H1 (cell line): ENCODE measurements at places on chromosomes 3 and 15. TPM values are rescaled to one million over a fixed set of nuclear protein-coding genes. Genes with fewer than 3 reads are reported as not detected.

GRCh38 chr3:116056280-116056679 is 389.0 kb downstream of the LSAMP start:
- H3K4me3 ChIP-seq: no peak overlapping the region
- no peaks in the 10 kb centered on the region for H3K36me3 ChIP-seq
- H3K4me1 ChIP-seq: no peaks in the 10 kb centered on the region; the same call in 1 of the 2 replicates
- no peak overlapping the region for H3K27ac ChIP-seq

DNA sequence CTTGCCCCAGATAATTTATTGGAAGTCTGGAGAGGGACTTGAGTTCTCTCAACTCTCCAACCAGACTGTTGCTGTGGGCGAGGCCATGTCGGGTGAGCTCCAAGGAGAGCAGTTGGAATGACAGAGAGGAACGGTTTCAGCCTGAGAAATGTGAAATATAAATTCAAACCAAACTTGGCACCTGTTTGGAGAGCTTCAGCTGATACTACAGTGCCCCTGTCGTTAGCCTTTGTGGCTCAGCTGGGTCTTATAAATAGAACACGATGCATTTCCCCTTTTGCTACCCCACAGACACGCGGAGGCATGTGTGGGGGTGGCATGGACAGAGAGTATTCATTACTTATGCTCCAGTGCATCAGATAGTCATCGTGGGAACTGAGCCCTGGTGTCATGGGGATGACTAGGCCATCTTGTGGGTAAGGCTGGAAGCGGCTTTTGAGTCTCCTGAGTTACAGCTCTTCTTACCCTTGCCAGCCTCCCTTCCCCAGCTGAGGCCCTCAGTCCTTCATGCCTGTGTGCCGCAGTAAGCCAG is 15.6 kb downstream of the SMAD3 start:
- H3K27me3 ChIP-seq: no peaks in the 10 kb centered on the region
- H3K4me1 ChIP-seq: no peaks in the 10 kb centered on the region; the same call in none of the 2 replicates
- H3K4me3 ChIP-seq: no peak overlapping the region
- H3K27ac ChIP-seq: no peak overlapping the region

DNA sequence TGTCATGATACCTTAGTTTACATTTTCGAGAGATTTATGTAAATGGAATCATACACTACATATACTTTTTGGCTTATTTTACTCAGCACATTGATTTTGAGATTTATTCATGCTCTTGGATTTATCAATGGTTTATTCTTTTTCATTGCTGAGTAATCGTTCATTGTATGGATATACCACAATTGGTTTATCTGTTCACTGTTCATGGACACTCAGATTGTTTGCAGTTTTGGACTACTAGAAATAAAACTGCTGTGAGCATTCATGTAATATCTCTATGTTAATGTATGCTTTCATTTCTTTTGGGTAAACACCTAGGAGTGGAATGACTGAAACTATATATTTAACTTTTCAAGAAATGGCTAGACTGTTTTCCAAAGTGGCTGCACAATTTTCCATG is 550.9 kb upstream of the ADAMTS9 start:
- H3K4me1 ChIP-seq: no peaks in the 10 kb centered on the region
- no peak for DNase-seq
- no peaks in the 10 kb centered on the region for H3K36me3 ChIP-seq
- H3K27me3 ChIP-seq: no peaks in the 10 kb centered on the region
- no peak overlapping the region for H3K27ac ChIP-seq

GRCh38 chr3:16354291-16354690 is 89.3 kb downstream of the OXNAD1 start:
- H3K36me3 ChIP-seq: peaks cover 1% of the 10 kb centered on the region; the same call in 1 of the 2 replicates
- no peaks in the 10 kb centered on the region for H3K27me3 ChIP-seq
- H3K27ac ChIP-seq: no peak overlapping the region
- H3K4me3 ChIP-seq: no peak overlapping the region

DNA sequence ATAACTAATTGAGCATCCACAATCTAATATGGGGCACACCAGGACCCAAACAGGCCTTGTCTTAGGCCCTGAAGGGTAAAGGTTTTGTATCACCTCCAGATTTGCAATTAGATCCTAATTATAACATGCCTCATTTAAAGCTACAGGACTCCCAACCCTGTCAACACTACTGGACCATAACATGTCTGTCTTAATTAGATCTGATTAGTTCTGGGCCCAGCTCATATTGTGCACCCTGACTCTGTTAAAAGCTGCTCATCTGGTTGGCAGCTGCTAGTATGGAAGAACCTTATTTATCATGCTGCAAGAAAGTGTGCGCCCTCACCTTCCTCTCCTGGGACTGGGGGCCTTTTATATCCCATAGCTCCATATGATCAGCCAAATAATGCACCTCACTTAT is 457.8 kb downstream of the ROBO1 start:
- H3K4me3 ChIP-seq: no peak overlapping the region
- no peaks in the 10 kb centered on the region for H3K4me1 ChIP-seq
- H3K36me3 ChIP-seq: no peaks in the 10 kb centered on the region
- H3K27me3 ChIP-seq: no peaks in the 10 kb centered on the region
- H3K27ac ChIP-seq: no peak overlapping the region
- DNase-seq: no peak

DNA sequence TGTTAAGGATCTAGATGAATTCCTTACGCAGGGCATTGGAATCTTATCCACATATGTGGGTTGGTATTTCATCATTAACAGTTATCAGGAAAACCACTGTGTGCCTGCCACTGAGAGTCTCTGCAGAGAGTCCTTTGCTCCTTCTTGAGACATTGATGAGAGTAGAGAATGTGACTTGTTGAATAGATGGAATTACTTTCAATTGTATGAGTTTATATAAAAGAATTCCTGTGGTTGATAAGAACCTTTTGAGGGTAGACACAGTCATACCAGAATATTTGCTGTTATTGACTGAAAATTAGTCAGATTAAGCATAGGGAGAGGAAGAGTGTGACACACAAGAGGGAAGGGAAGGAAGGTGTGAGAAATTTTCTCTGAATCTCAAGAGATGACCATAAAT is 30.8 kb downstream of the ARHGEF26 start:
- H3K36me3 ChIP-seq: no peaks in the 10 kb centered on the region; the same call in 1 of the 2 replicates
- no peaks in the 10 kb centered on the region for H3K27me3 ChIP-seq
- H3K27ac ChIP-seq: no peak overlapping the region
- no peak overlapping the region for H3K4me3 ChIP-seq

GRCh38 chr3:39260957-39261356 is 18.9 kb downstream of the CX3CR1 start:
- no peak overlapping the region for H3K4me3 ChIP-seq
- H3K27me3 ChIP-seq: no peaks in the 10 kb centered on the region
- no peak for DNase-seq

DNA sequence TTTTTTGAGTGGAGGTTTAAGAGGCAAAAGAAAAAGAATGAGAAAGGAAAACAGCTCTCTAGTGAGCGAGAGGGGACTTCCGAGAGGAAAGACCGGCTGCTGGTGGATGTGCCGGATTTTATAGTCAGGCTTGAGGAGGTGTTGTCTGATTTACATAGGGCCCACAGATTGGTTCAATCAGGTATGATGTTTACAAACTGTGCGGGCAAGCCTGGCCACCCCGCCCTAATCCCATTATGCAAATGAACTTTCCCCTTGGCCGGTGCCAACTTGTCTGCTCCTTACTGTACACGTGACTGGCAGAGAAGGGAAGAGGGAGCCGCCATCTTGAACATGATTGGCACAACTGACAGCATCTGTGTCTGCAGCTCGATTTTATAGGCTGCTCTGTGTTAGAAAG is 44.7 kb downstream of the FAM43A start:
- H3K4me1 ChIP-seq: no peaks in the 10 kb centered on the region
- H3K27me3 ChIP-seq: no peaks in the 10 kb centered on the region; the same call in 1 of the 2 replicates
- no peak overlapping the region for H3K27ac ChIP-seq
- DNase-seq: no peak

GRCh38 chr3:123783811-123784210 is 100.3 kb downstream of the MYLK start:
- no peak overlapping the region for H3K4me3 ChIP-seq
- H3K4me1 ChIP-seq: no peaks in the 10 kb centered on the region
- H3K27ac ChIP-seq: no peak overlapping the region

Gene AMT
- 90.1 and 92.4 TPM in 2 replicates for polyA plus RNA-seq

Gene VEPH1
- 9.1 and 12.0 TPM in 2 replicates for polyA plus RNA-seq
